ENCODE measurements at places on chromosomes 6 and 20.

GRCh38 chr20:62238569-62239277 is 402 bp downstream of the OSBPL2 start:
- no peak for DNase-seq

GRCh38 chr20:37342231-37343177 is 3.4 kb upstream of the SRC start:
- no peak for DNase-seq

GRCh38 chr6:160297310-160297709 is 38.7 kb upstream of the SLC22A2 start:
- DNase-seq, result no peak

GRCh38 chr20:14334306-14334930 is 3.0 kb downstream of the FLRT3 start:
- no peak for DNase-seq

- DNase-seq, result no peak
Measured at GRCh38 chr6:71179249-71179885, 109.2 kb upstream of the OGFRL1 start.

- no peak for DNase-seq
Measured at GRCh38 chr20:46192376-46192944, 74.3 kb downstream of the CD40 start.

DNA sequence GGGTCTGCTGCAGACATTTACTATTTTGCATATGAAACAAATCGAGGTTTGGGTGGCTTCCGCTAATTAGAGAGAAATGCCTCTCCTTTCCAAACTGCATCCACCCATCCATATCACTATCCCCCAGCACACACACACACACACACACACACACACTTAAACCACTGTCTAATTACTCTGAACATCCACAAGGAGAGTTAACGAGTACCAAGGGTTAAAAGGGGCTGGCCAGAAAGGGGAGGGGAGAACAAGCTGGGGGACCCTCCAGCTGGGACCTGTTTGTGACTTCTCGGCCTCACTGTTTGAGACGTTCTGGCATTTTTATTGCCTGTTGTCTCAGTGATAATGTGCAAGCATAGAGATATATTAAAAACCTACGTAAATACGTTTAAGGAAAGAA is 261.2 kb downstream of the FOXC1 start:
- no peak for DNase-seq

GRCh38 chr6:157990321-157991066 is 8.8 kb downstream of the SYNJ2 start:
- DNase-seq, result no peak

DNA sequence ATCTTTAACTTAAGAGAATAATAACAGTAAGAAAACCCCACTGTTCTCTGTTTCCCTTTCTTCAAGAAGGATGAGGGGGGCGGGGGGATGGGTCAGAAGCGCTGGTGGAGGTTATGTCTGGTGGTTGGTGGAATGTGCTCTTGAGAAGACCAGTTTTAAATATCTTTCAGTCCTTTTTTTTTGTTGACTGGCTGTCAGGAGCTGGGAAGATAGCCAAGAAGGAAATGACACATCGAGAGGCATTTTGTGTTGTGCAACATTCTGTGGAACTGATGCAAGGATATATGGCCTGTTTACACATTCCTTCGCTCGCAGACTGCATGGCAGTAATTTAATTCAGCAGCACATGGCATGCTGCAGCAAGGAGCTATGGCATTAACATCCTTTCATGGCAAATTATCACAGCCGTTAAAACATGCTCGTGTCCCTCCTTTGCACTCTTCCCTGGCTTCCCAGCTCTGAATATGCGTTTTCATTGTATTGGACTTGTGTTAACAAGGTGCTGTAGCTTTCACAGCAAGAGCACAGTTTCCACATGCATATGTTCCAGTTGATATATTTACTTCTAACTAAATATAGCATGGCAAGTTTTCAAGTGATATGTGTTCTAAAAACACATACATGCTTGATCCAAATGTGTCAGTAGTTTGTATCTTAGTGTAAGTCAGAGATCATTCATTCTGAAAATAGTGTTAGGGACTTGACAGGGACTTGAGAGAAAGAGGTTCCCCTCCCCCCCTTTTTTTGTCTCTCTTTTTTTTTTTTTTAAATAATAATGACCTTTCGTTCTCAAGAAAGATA is 68.2 kb upstream of the SUPT3H start:
- no peak for DNase-seq

DNA sequence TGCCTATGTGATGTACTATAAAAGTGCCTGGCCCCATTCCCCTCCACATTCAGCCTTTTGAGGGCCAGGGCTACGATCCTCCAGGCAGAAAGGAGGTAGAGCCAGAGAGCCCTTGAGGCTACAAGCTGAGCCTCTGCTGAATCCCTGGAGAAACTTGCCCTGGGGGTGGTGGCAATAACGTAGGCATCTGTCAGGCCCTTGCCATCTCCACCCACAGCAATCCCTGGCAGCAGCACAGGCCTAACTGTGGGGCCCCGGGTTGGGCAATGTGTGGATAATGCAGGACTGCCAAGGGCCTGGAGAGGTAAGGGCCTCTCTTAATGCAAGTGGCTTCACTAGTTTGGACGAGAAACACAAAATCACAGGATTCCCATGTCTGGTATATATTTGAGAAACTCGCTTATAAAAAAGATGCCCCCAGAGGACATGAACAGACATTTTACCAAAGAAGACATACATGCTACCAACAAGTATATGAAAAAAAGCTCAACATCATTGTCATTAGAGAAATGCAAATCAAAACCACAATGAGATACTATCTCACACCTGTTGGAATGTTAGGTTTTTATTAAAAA is 99.0 kb downstream of the QRSL1 start:
- no peak for DNase-seq

DNA sequence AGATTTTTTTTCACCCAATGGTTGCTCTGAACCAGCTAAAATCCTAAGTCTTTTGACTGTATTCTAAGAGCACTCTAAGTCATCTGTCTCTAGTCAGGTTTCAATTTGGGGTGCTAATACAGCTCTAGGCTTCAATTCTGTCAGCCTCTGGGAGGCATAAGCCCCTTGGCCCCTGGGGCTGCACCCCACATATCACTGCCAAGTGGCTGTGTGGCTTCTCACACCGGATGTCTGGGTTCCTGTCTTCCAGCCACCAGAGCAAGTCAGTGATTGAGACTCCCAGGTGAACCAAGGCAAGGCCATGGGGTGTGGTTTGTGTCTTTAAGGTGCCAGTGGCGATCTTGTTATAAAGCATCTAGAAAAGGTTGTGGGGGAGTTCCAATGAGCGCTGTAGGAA is 136.5 kb downstream of the TMEM242 start:
- no peak for DNase-seq

All from stimulated activated CD8-positive, alpha-beta memory T cell treated with anti-CD3 and anti-CD28 coated beads, Interleukin-12 subunit alpha, Interleukin-12 subunit beta, amount 100 ng/mL, for 1 hour (primary cell).